Activated T-cell treated with anti-CD3 and anti-CD28 coated beads, Interleukin-2, amount 50 U/mL, for 1 hour (primary cell): ENCODE measurements at places on chromosomes 2 and 18.

DNA sequence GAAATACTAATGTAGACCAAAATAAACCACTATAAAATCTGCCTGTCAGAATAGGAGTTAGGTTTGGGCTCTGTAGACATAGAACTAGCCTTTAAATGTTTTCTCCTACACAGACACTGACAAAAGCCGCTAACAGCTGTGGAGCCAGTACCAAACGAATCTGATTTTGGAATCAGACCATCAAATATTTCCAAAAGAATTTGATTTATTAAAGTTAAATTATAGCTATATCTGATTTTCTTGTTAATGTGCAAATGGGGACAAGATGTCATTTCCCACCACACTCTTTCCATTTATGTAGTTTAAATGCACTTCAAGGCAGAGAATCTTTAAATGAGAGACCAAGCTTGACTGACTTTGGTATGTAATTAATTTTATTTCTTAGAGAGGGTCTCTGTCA is 343.4 kb upstream of the FIGN start:
- DNase-seq, result no peak

DNA sequence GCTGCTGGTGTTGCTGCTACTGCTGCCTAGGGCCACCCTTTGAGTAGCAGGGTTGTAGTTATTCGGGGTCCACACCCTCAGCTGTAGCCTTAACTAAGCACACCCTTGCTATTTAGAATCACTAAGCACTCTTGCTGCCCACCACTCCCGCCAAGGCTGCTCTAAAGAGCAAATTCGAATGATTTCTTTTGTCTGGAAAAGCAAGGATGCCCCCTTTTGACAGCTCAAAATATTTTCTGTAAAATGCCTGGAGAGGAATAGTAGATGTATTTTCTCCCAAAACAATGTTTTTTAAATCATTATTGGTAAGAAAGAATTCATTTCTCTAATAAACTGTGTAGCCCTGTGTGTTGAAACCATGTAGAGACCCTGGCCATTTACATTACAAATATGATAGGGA is 80.8 kb upstream of the PAPOLG start:
- DNase-seq, result no peak

- no peak for DNase-seq
Measured at GRCh38 chr18:13242797-13243196, 24.2 kb downstream of the LDLRAD4 start.

- no peak for DNase-seq
Measured at GRCh38 chr2:155815851-155816250, 516.7 kb downstream of the NR4A2 start.

GRCh38 chr2:205323929-205324328 is 358.4 kb upstream of the NRP2 start:
- DNase-seq, result no peak

DNA sequence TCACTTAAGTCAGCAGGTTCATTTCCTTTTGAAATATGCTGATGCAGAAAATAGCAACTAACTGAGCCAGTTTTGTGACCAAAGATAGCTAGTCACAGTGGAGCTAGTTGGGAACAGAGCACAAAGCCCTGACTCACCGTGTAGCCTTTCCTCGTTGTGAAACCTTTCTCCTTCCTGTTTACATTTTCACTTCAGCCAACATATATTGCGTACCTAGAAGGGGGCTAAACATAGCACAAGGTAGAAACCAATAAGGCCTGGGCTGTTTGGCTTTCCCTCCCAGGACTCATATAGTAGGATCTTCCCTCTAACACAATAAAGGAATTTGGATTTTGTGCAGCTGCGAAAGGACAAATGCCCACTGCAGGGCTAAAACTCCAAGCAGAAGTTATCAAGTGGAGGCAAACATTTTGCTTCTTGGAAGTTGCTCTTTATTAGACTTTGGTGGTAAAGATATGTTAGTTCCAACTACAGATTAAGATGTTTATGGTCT is 24.5 kb upstream of the LPIN2 start:
- DNase-seq, result no peak

DNA sequence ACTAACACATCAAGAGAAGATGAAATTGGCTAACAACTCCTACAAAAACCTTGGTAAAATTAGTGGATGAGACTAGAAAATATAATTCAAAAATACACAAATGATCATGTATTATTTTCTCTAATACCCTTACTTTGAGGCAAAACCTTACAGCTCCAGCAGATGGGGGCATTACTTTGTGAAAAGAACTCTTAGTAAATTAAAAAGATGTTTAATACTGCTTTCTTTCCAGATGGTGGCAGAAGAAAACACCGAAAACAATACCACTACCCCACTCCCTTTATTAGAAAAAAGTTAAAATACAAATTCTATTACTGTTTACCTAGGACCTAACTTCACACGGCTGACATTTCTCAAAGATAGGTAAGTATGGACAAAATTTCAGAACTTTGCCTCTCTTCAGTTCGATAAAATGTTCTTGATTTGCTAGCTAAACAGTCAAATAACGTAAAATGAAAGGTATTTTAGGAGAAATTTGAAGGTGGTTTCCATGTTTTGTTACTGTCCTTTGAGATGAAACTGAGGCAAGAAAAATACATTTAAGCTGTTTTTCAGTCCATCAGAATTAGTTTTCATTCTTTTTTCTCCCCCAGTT is 30.6 kb downstream of the ORC4 start:
- no peak for DNase-seq
